ENCODE measurements at places on chromosomes 13 and 19.

GRCh38 chr19:29294343-29294811 is 81.4 kb upstream of the UQCRFS1 start:
- DNase-seq: no peak

DNA sequence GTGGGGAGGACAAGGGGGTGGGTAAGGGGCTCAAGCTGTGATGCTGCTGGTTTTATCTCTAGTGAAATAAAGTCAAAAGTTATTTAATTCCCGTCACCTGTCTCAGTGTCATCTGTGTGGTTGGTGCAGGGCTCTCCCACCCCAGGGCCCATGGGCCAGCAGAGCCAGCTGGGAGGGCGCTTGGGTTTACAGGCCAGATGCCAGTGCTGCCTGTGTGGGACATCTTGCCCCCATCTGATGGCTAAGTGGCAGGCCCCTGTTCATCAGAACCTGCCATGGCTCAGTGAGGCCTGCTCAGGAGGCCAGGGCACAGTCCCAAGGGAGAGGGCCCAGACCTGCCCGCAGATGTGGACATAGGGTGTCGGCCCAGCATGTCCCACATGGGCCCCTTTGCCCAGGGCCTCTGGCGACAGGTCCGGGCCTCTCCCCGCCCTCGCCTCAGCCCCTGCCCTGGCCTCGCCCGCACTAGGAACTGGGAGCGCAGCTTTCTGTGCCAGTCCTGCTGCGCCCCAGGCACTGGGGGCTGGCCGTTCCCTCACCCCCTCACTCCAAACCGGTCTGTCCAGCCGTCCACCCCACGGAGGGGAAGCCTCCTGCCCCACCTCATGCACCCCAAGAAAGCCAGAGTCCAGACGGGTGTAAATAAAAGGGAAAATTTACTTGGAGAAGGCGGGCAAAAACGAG is 5.3 kb downstream of the ZNF296 start:
- no peak for DNase-seq

GRCh38 chr13:27432180-27432579 is 7.8 kb downstream of the GTF3A start:
- DNase-seq: no peak

GRCh38 chr19:1416014-1416841 is 8.8 kb downstream of the DAZAP1 start:
- no peak for DNase-seq

DNA sequence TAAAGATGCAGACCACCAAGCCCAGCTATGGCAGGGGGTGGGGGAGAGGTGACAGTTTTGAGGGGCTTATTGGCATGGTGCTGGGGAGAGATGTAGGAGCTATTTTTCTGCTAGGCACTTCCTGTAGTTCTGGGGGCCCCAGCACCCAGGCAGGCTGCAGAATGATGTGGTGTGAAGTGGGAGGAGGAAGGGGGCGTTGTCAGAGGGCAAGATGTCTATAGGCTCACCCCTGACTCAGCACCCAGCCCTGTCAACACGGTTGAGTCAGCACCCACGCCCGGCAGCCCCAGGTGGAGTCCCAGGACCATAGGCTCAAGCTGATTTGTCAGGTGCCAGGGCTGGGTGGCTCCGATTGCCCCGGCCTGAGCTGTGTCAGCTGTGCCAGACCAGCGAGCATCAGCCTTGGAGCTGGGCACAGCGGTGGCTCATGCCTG is 5.8 kb downstream of the KLF2 start:
- peak; percentile 62 for DNase-seq

DNA sequence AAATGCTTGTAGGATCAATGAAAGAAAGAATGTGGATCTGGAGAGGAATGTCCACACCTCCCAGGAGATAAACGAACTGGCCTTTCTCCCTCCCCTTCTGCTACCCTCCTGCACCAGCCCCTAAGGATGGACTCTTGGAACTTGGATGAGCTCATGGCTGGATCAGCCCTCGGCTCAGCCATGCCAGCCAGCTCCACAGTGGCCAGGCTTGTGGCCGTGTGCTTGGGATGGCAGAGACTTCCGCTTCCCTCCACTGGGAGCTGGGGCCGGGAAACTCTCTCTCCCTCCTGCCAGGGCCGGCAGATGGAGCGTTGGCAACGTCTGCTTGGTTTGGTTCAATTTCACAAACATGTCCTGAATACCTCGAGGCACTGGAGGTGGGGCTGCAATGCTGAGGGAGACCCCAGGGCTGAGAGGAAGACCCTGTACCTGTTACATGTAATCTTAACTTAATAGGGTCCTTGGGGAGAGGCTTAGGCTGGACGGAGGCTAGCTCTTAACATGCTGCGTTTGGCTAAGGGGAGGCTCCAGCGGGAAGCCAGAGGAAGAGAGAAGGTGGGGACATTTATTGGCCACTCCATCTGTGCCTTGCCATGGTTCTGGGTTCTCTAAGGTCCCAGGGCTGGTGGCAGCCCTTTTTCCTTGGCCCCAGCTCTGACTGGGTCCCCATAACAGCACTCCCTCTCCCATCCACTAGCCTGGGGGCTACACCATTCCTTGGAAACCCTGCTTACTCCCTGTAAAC is 152.5 kb downstream of the IER2 start:
- DNase-seq: no peak

- DNase-seq: peak; percentile 28
These were observed 23.9 kb upstream of the PSG4 start for GRCh38 chr19:43229315-43229714.

- DNase-seq: no peak
These were observed 20.5 kb downstream of the CYTH2 start for GRCh38 chr19:48489608-48490216.

DNA sequence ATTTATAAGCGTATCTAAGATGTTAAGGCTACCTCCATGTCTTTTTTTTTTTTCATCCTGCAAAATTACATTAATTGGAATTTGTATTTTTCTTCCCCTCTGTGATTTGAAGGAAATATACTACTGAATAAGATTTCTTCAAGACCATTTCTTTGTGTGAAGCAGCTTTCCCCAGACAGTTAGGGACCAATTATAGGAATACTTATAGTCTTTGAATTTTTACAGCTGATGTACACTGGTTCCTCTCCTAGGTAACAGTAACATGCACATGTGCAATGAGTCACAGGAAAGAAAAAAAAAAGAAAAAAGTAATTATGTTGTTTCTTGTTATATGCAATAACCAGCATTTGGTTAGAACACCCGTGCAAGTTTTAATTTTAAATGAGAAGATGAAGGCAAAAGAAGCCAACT is 82.0 kb downstream of the PCDH9 start:
- no peak for DNase-seq

DNA sequence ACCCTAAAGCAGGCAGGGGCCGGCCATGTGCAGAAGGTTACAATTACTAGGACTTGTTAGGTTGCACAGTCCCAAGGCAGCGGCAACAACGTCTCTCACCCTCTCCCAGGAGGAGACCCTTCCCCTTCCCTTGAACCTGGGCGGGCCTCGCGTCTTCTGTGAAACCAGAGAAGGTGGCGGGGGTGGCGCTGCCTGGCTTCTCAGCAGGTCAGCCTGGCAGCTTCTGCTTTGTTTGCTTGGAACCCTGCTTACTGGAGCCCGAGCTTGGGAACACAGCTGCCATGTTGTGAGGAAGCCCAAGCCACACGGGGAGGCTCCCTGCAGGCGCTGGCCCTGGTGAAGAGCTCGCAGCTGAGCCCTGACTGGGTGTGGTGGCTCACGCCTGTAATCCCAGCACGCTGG is 15.5 kb downstream of the MKNK2 start:
- DNase-seq: no peak

- no peak for DNase-seq
These were observed 77.2 kb upstream of the PABPC3 start for GRCh38 chr13:25018729-25019115.

- no peak for DNase-seq
These were observed 66.1 kb upstream of the FRY start for GRCh38 chr13:31965361-31966066.

DNA sequence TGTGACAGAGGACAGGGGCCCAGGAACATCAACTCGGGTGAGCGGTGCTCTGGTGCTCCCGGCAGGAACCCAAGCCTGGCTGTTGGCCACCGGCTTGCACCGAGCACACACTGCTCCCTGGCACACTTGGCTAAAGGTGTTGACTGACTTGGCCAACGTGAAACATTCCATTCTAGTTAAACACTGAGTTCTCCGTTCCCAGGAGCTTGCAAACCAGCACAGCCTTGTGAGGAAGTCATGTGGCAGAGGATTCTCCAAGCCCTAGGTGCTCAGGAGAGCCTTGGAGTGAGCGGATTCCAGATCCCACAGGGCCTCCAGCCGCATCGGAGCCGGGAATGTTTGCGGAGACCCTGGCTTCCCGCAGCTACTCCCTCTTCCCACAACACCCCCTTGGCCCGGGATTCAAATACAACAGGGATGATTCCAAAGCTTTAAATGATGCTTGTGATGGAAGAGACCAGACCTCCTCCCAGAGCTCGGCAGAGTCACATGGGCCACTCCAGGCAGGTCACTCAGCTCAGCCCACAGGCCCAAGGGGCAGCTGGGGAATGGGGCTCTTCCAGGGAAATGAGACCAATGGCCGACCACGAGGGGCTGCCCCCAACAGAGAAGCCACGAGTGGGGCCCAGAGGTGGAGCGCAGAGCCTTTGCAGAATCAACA is 2.9 kb downstream of the C13orf46 start:
- no peak for DNase-seq

DNA sequence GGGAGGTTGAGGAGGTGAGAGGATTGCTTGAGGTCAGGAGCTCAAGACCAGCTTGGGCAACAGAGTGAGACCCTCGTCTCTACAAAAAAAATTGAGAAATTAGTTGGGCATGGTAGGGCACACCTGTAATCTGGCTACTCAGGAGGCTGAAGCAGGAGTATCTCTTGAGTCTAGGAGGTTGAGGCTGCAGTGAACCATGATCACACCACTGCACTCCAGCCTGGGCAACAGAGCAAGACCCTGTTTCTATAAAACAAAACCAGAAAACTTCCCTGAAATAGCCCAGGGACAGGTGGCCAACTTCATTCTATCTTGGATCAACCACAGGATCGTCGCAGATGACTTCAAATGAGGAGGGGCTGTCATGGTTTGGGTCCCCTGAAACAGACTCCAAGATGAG is 28.7 kb downstream of the COLGALT1 start:
- no peak for DNase-seq

DNA sequence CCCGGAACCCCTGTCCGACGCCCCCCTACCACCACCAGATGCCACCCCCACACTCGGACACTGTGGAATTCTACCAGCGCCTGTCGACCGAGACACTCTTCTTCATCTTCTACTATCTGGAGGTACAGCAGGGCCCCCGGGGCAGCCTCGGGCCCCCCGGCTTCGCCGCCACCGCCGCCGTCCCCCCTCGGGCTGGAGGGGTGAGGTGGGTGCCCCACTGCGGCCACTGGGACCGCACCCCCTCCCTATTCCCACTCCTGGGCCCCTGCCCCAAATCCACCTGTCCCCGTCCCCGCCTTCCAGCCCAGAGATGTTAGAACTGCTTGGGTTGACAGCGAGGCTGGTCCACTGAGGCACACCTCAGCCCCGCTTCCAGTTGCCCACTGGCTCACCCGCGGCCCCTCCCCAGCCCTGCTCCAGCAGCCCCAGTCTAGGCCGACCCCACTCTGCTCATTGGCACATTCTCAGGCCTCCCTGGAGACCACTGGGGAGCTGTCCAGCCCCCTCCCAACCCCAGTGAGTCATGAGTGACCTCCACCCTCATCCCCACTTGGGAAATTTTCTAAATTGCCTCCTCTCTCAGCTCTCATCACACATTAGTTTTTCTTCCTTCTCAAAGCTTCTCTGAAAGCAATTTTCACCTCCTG is 6.5 kb downstream of the LENG1 start:
- DNase-seq: no peak

- DNase-seq: no peak
These were observed 6.7 kb downstream of the COL4A1 start for GRCh38 chr13:110300090-110300815.

DNA sequence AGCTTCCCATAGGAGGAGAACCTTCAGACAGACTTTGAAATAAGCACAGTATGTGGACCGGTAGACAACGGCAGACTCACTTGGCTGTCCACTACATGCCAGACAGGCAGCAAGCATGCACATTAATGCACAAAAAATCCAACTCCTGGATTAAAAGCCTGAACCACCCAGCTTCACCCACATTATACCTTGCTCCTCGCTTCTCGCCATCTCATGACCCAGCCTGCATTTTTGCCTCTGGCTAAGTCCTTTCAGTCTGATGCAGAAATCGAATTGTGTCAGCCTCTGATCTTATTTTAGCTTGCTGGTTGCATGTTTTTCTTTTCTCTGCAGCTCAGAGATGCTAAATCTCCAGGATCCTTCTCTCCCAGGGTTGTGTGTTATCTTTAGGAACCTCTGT is 358.7 kb downstream of the RFC3 start:
- no peak for DNase-seq

DNA sequence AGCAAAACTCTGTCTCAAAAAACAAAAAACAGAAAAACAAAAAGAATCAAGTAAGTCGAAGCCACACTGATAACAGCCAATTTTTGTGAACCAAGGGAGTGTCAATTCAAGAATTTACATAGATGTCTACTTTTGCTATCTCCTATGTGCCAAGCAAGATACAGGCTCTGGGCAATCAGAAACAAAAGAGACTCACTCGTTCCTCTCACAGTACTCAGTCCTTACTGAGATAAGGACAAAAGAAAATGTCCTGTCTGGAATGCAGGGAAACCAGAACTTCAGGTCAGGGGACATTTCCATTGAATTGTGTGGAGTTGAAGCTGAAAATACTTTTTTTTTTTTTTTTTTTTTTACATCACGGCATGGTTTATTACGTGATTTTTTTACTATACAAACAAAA is 53.0 kb downstream of the NLRP12 start:
- no peak for DNase-seq

- DNase-seq: no peak
These were observed 18.1 kb downstream of the DNAJC15 start for GRCh38 chr13:43041369-43041921.

GRCh38 chr13:41434831-41435520 is 22.4 kb upstream of the RGCC start:
- no peak for DNase-seq

DNA sequence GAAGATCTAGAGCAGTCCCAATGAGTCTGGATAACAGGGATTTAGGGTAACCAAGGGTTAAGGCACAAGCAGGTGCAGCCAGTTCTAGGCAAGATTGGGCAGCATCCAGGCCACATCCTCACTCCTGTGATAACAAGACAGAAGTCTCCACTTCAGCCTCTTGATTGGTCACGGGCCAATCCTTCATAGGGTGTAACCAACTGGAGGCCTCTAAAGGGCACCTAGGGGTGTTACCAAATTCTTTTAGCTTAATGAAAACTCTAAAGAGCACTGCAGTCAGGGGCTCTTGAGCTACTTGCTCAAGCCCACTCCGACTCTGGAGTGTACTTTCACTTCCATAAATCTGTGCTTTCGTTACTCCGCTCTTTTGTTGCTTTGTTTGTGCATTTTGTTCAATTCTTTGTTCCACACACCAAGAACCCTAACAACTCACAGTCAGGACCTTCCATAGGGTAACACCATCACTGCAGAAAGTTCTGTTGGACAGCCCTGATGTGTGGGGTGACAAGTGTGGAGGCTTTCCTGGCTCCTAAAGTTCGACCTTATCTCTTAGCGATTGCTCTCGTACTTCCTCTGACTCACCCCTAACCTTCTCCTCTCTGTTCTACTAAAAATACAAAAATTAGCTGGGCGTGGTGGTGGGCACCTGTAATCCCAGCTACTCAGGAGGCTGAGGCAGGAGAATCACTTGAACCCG is 36.1 kb downstream of the ZSWIM9 start:
- peak; percentile 18 for DNase-seq

Measured in Jurkat, Clone E6-1 (cell line).